ENCODE measurements at places on chromosomes 6 and 20.

DNA sequence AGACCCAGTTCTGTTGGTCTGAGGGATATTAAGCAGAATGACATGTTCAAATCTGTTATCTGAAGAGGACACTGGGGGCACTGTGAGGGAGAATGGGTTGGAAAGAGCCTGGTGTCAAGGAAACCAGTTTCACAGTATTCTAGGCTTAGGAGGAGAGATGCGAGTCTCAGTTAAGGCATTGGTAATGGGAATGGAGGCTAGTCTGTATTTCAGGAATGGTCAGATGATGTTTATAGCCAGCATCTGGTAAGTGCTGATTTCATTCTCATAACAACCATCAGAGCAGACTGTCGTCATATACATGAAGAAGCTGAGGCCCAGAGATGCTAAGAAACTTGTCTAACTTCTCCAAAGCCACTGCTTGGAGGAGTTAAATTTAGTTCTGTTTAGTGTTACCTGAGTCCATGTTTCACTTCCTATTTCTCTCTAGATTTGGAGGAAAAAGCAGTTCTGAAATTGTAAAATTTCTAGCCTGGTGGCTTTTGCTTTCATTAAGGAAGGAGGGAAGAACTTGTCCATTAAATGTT, 242.0 kb downstream of the ARID1B start:
- no peak for DNase-seq

DNA sequence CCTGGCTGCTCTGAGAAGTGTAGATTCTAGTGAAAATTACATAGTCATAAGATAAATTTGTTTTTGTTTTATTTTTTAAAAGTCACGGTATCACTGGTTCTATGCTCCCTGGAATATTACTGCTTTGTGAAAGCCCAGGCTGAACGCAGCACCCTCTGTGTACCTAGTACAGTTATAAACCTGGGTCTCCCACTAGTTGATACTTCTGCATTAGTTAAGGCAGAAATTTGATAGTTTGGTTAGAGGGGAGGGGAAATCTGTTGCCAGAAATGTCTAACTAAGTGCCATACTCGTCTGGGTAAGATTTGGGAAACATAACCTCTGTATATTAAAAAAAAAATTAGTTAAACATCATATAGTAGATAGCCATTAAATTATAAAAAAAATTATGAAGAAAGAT, 110.6 kb upstream of the TRAF3IP2 start:
- DNase-seq: no peak

DNA sequence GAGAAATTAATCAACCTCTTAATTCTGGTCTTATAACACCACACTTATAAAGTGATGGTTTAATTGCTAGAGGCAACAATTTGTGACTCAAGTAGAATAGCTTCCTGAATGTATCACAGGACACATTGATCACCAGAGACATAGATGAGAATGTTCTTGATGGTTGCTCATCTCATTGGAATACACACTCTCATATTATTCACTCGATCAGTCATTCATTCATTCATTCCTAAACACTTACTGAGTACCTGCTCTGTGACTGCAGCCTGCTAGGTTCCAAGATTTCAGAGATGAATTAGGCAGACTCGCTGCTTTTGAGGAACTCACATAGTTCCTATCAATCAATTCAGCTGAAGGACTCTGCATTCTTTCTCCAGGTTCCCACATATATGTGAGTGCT, 365.1 kb upstream of the SOX4 start:
- DNase-seq: no peak

DNA sequence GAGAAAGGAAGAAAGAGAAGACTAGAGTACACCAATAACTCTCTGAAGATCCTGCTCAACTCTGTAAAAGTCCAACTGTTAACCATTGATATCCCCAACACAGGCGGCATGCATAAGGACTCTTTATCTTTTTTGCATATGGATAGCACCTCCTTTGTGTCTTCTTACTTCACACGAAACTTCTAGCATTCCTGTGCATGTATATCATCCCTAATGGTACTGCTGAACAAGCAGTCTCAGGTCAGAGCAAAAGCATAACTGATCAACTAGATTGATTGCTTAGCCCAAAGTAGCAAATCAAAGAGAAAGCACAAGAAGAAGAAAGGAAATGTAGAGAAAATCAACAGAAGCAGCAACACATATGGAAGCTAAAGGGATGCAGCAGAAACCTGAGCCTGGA, 234.4 kb downstream of the SYNE1 start:
- no peak for DNase-seq

DNA sequence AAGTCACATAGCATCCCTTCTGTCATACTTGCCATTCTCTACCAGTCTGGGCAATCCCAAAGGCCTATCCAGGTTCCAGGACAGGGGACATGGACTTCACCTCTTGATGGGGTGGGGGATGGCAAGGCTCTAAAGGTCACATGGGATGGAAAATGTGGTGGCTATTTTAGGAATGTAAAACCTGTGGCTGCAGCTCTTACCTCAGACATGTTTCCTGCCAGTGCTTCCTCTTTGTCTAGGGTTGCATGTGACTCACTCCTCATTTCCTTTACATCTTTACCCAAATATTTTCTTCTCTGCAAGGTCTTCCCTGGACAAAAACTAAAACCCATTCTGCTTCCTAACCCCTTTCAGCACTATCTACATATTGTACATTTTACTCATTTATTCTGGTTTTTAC, 135.7 kb downstream of the BTBD3 start:
- DNase-seq: peak; percentile 14
